HS-27A (cell line): ENCODE measurements at places on chromosomes 1 and 21.

DNA sequence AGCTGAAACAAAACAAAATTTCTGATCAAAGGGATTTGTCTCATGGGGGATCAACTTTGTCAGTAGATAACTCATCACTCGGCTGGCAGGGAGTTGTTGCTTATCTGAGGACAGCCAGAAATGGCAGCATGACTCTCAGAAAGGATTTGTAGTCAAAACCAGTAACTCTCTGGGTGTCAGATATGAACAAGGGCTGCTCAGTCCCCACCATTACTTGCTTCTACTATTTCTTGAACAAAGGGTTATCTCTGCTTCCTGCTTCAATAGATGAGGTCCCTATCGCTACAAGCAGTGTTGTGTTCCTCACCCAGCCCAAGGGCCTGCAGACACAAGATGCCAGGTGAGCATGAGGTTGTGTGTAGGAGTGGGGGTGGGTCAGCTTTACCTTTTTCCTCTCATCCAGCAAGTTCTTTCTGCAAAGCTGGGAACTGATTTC, 116.2 kb downstream of the PTBP2 start:
- DNase-seq: no peak

DNA sequence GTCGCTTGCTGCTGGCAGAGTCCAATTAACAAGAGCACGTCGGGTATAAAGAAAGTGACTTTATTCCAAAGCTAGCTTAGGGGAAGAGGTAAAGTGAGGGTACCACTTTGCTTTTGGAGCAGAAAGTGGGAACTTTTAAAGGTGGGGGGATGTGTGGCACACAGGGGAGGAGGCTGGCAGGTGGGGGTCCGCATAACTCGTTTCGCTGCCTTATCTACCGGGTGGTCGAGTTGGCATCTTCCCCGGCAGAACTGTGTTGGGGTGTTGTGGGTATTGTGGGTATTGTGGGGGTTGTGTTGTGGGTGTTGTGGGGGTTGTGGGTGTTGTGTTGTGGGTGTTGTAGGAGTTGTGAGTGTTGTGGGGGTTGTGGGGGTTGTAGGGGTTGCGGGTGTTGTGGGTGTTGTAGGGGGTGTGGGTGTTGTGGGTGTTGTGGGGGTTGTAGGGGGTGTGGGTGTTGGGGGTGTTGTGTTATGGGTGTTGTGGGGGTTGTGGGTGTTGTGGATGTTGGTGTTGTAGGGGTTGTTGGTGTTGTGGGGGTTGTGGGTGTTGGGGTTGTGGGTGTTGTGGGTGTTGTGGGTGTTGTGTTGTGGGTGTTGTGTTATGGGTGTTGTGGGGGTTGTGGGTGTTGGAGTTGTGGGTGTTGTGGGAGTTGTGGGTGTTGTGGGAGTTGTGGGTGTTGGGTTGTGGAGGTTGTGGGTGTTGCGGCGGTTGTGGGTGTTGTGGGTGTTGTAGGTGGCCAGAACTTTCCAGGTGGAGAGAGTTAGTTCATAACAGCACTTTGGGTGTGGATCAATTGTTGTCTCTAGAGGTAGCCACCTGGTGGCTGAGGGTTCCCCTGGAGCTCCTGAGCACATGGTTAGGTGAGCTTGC, 52.7 kb downstream of the AGPAT3 start:
- DNase-seq: no peak

- DNase-seq: no peak
Measured at GRCh38 chr1:182786223-182786994, 3.2 kb upstream of the NPL start.

GRCh38 chr21:37571442-37571841, 204.9 kb downstream of the DYRK1A start:
- DNase-seq: no peak

- DNase-seq: no peak
Measured at GRCh38 chr1:47433477-47434050, 4.3 kb upstream of the FOXD2 start.

- no peak for DNase-seq
Measured at GRCh38 chr1:216390956-216391355, 32.3 kb downstream of the USH2A start.

- no peak for DNase-seq
Measured at GRCh38 chr1:218666263-218666662, 321.1 kb downstream of the TGFB2 start.

- DNase-seq: no peak
Measured at GRCh38 chr1:17120962-17121837, 1.9 kb upstream of the PADI2 start.
